Stimulated activated CD4-positive, alpha-beta T cell treated with anti-CD3 and anti-CD28 coated beads, Interleukin-15, amount 100 ng/mL, for 48 hours (primary cell): ENCODE measurements at places on chromosomes 16 and 17.
A peak's percentile ranks its signal among the peaks of the same experiment; 100 is the strongest.

DNA sequence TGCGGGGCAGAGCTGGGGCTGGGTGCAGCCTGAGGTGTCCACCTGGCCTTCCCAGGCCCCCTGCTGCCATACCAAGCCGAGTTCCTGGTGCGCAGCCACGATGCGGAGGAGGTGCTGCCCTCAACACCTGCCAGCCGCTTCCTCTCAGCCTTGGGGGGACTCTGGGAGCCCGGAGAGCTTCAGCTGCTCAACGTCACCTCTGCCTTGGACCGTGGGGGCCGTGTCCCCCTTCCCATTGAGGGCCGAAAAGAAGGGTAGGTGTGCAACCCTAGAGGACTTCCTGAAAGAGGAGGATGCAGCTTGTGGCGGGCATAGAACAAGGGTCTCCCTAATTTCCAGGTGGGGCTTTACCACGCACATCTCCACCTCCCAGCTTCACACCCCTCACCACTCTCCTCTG lies 2.5 kb downstream of the SGCA start:
- DNase-seq = no peak

DNA sequence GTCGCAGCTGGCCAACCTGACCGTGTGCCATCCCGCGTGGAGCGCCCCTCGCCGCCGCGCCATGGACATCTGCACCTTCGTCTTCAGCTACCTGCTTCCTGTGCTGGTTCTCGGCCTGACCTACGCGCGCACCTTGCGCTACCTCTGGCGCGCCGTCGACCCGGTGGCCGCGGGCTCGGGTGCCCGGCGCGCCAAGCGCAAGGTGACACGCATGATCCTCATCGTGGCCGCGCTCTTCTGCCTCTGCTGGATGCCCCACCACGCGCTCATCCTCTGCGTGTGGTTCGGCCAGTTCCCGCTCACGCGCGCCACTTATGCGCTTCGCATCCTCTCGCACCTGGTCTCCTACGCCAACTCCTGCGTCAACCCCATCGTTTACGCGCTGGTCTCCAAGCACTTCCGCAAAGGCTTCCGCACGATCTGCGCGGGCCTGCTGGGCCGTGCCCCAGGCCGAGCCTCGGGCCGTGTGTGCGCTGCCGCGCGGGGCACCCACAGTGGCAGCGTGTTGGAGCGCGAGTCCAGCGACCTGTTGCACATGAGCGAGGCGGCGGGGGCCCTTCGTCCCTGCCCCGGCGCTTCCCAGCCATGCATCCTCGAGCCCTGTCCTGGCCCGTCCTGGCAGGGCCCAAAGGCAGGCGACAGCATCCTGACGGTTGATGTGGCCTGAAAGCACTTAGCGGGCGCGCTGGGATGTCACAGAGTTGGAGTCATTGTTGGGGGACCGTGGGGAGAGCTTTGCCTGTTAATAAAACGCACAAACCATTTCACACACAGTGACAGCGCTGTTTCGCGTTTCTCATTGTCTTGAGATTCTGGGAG lies 2.0 kb upstream of the ZACN start:
- no peak for DNase-seq

- DNase-seq = no peak
Measured at GRCh38 chr16:86509759-86510464, 415 bp upstream of the FOXF1 start.

DNA sequence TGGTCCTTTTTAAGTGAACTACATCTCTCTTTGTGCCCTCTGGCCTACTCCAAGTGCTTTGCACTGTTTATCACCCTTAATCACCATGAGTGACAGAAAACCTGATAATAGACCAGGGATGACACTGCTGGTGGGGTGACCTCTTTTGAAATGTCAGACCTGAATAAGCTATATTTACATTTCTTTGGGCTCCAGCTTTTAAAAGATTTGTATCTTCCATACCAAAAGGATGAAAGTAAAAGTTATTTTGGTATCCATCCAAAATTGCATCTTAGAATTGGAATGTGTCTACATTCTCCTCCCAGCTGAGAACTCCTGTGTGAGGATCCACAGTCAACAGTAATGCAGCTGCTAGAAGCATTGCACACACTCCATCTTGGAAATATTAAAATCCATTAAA lies 370.0 kb downstream of the CDH11 start:
- DNase-seq = no peak

DNA sequence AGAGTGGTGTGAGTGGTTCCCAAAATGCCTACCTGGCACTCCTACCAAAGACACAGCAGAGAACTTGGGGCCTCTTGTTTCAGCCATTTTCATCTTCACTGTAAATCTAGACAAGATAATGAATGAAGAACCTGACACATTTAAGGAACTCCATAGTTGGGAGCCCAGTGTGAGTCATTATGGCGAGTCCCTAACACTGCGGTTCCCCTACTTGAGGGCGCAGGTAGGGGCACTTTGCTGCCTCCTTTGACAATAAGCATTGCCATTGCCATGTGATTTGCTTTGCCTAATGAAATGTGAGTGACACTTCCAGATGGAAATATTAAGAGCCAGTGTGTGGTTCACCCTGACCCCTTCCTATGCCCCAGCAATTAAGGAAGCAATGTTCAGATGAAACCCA lies 517.6 kb downstream of the MAF start:
- DNase-seq = no peak

GRCh38 chr17:33942414-33942813 lies 312.7 kb upstream of the CCL2 start:
- no peak for DNase-seq

- DNase-seq = no peak
Measured at GRCh38 chr17:82665891-82666290, 17.6 kb upstream of the WDR45B start.

DNA sequence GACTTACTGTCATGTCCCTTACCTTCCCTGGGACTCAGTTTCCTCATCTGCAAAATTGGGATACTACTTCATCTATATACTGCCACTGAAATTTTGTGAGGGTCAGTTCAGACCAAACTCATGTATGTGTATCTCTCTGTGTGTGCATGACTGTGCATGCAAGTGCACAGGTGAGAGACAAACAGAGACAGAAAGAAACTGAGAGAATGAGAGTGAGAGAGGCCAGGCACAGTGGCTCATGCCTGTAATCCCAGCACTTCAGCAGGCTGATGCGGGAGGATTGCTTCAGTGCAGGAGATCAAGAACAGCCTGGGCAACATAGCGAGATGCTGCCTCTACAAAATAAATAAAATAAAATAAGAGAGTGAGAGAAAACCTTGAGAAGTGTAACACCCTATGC lies 32.1 kb upstream of the SLC6A2 start:
- DNase-seq = no peak

DNA sequence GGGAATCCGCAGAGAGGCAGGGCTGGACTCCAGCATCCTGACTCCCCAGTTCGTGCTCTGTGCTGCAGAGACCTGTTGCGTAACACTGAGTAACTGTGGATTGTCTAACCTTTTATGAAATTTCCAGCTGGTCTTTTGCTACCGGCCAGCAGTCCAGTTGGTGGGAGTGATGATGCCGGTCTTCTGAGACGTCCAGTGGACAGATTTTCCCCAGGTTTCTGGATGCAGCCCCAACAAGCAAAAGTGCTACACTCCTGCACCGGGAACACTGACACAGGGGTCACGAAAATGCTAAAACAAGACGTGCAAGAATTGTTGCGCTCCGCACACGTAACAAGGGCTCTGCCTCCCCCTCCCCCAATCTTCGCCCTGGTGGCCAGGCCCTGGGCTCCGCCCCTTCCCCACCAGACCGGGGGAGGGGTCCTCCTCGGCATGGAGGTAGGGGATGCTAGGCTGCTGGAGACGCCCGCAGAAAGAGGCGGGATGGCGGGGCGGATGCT lies 701 bp upstream of the MRC2 start:
- no peak for DNase-seq

DNA sequence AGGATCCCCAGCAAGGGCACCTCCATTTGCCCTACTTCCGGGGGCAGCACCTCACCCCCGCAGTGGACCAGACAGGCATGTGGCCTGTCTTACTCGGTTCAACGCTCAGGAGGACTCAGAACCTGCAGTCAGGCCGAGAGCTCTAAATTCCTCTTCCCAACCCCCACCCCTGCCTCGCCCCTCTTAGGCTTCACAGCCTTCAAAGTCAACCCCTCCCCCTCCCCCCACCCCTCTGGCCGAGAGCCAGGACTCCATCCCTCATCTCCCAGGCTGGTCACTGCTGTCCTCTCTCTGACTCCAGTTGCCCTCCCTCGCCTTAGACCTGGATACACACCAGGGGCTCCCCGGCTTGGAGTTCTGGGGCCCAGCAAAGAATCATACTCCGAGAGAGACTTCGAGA lies 8.1 kb upstream of the HS3ST6 start:
- DNase-seq = no peak

DNA sequence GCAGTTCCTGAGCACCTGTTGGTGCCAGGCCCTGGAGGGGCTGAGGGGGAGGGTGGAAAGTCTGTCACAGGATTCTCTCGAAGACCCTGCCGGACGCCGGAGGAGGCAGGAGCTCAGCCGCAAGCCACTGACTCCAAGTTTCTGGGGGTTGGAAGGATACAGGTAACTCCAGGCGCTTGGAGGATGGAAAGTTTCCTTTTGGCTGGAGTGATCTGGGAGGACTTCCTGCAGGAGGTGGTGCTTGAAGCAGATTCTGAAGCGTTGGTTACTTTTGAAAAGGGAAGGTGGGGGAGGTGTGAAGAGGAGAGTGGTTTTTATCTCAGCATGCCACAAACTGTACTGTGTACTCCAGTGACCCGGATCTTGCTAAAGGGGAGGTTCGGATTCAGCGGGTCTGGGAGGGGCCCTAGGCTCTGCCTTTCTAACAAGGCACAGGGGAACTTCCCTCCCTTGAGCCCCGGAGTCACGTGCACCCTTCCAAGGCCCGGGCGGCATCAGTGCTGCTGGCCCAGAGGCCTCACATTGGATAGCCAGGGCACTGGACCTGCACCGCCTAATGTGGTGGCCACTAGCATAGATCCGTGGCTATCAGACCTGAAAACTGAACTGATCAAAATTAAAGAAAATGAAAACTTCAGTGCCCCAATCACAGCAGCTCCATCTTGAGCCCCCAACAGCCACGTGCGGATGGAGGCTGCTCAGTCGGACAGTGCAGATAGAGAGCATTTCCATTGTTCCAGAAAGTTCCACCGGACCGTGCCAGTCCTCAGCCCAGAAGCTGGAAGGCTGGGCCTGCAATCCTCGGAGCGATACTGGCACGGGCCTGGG lies 42.2 kb upstream of the GSE1 start:
- no peak for DNase-seq

DNA sequence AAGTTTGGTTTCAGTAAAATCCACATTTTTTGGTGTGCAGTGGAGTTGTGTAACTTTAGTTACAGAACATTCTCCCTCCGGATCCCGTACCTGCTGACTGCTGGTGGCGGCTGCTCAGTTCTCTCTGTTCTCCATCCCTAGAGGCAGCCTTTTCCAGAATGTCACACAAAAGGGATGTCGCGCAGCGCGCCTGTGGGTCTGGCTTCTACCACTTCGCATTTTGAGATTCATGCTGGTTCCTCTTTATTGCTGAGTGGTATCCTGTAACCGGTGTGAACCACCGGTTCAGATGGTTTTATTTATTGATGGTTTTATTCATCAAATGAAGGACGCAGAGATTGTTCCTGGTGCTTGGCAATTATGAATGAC lies 981 bp upstream of the CEP131 start:
- DNase-seq = no peak

DNA sequence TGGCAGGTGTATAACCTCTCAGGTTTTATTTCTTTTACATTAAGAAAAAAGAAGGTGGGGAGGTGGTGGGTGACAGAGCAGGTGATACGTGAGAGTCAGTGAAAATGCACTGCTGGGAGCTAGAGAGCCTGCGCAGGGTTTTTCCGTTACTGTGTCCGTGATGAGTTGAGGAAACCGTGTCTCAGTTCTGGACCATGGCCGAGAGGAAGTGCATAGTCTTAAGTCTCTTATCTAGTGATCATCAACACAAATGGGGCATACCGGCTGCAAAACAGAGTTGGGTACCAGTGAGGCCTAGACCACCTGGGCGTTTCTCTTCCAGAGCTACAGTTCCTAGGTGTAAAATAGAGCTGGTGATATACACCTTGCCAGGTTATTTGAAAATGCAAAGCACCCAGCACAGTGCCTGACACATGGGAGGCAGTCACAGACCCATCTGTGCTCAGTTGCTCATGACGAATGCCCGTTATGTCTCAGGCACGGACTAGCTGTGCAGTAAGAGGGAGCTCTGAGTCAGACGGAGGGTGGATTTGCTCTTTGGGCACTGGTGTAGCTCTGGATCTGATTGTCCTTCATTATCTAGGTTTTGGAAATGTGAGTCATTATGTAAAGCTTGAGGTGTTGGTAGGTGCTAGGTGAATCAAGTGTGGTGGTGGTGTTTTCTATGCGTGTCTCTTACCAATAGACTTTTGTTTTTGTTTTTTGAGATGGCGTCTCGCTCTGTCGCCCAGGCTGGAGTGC lies 60.9 kb downstream of the RPTOR start:
- peak; percentile 76 for DNase-seq

- no peak for DNase-seq
Measured at GRCh38 chr17:70307430-70308225, 138.3 kb downstream of the KCNJ2 start.

- no peak for DNase-seq
Measured at GRCh38 chr17:9054126-9054975, 33.0 kb downstream of the NTN1 start.

DNA sequence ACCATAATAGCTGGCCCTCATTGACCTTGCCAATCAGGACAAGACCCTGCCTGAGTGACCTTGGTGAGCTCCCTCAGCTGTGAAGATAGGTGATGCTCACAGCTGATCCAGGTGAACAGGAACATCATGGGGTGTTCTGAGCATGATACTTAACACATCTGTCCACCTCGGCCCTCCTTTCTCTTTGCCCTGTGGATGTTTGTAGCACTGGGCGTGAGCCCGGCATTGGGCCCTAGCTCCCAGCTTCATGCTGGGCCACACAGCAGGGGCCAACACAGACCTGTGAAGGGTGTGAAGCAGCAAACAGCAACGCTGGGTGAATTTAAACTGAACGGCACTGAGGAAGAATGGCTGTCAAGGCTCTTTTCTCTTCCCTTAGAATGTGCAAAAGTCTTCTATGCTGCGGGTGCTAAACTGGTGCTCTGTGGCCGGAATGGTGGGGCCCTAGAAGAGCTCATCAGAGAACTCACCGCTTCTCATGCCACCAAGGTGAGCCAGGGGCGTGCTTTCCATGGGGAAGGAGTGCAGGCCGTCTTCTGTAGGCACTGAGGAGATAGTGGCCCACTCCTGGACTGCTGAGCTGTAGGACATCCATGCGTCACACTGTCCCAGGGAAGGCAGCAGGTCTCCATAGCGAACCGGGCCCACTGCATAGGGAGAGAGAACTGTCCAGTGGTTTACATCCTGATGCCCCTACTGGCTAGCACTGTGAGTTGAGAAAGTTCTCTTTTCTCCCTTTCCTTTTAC lies 35.9 kb downstream of the TMEM11 start:
- DNase-seq = no peak

DNA sequence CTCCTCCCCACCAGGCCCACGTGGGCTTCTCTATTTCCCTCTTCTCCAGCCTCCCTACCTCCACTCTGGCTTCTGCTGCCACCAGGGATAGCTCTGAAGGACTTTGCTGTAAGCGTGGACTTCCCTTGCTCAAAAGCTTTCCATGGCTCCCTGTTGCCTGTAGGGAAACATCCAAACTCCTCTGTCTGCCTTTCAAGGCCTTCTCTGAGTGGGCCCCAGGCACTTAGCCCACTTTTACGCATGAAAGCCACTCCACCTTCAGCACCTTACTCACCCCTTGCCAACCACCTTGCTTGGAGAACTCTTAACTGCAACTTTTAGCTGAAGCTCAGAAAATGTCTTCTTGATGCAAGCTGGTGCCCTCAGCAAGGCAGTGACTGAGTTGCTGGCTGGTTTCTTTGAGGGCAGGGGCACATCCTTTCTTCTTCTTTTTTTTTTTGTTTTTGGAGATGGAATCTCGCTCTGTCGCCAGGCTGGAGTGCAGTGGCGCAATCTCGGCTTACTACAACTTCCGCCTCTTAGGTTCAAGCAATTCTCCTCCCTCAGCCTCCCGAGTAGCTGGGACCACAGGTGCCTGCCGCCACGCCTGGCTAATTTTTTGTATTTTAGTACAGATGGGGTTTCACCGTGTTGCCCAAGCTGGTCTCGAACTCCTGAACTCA lies 52.0 kb upstream of the DLX4 start:
- DNase-seq = no peak
